ENCODE measurements at places on chromosomes 16 and 17.

GRCh38 chr17:27873746-27874145 lies 19.4 kb downstream of the LYRM9 start:
- DNase-seq, result no peak

DNA sequence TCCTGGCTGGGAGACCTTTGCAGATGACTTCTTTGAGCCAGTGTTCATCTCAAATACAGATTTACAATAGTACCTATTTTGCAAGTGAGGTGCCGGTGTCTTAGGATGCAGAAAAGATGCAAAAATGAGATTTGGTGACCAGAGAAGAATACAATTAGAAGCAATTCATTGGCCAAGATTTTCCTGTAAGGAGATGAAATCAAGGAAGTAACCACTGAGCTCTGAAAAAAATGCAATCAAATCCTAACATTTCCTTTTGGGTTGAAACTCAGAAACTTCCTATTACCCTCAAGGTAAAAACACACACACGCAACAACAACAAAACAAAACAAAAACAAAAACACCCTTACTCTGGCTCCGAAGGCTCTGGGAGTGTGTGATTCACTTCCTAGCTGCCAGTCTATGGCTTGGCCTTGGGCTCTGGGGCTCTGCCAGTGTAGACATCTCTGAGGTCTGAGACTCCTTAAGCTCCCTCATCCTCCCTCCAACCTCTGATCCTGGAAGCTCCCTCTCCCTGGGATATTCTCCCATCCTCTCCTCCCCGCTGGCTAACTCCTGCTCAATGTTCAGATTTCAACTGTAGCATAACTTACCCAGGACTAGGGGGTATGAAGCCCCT lies 16.8 kb upstream of the MT4 start:
- DNase-seq, result no peak

DNA sequence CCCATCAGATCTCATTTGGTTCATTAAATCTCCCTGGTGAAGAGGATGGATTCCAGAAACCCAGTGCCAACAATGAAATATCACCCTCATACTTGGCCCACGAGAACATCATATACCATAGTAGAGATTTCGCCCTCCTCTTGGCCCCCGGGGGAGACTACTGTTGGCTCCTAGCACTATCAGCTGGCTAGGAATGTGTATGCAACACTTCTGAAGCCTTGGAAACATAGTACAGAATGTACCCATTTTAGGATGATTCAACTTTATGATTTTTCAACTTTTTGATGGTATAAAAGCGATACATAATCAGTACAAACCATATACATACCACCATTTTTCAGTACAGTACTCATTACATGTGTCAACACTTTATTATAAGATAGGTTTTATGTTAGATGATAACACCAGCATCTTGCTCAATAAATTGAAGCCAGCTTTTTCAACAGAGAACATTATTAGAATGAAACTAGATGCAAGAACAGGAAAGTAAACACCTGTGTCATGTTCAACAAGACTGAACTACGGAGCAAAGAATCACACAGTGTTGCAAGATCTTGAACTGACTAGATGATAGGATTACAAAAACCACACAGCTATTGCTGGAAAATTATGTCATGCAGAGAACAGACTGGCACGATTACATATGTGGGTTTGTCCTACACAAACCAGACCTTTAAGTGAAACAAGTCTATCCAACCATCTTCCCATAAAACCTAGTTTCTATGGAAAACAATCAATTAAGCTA lies 17.2 kb downstream of the RSL1D1 start:
- DNase-seq, result no peak

- DNase-seq, result no peak
Observed at GRCh38 chr16:53775821-53776431, 72.0 kb downstream of the FTO start.

DNA sequence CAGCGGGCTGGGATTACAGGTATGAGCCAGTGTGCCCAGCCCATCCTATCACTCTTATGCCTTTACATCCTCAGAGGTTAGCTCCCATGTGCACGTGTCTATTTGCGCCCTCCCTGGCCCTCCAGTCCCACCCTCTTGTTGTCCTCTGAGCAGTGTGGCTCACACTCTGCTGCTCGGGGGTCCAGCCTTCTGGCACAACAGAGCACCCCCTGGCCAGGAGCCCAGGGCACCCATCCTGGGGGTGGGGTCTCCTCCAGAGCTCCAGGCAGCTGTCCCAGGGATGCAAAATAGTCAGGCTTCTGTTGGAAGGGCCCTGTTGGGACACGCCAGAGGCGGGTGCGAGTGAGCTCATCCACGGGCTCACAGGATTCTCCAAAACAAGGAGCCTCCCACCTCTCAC lies 11.7 kb upstream of the FAM83G start:
- no peak for DNase-seq

- DNase-seq, result no peak
Observed at GRCh38 chr16:72142476-72142875, 29.5 kb downstream of the PMFBP1 start.

GRCh38 chr17:69064001-69064400 lies 3.3 kb upstream of the ABCA9 start:
- DNase-seq, result no peak

- DNase-seq, result no peak
Observed at GRCh38 chr17:80137131-80137530, 9.8 kb downstream of the EIF4A3 start.

- peak; percentile 82 for DNase-seq
Observed at GRCh38 chr17:79923974-79924638, 84.9 kb upstream of the CBX4 start.

DNA sequence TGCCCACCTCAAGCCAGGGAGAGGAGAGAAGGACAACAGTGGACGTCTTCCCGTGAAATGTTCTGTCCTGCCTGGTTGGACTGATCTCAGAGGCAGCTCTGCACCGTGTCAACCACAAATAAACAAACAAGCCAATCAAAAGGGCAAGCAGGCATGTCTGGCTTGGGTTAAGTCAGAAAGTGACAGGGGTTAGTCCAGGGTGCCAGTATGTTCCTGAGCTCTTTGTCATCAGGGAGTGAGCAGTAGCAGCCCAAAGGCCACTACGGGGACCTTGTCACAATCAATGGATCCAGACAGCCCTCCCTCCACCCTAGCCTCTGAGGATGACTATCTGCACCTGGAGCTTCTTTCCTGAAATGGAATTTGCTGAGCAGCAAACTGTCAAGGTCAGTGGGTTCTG lies 35.0 kb downstream of the CNGB1 start:
- DNase-seq, result no peak

DNA sequence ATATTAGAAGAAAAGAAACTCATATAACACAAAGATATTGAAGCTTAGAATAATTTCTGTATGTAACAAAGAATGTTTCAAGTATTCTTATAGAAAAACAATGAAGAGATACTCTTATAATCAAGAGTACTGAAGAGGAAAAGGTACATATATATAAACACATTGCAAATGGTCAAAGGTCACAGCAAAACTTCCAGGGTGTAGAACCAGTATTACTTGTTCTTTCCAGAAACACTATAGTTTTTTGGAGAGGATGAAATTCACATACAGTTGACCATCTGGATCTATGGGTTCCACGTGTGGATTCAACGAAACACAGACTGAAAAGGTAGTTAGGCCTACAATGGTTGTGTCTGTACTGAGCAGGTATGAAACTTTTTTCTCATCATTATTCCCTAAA lies 22.6 kb downstream of the PRPSAP1 start:
- DNase-seq, result no peak

Measured in activated CD4-positive, alpha-beta T cell treated with anti-CD3 and anti-CD28 coated beads for 36 hours (primary cell).